ENCODE measurements at places on chromosomes 3 and 15. TPM values are rescaled to one million over a fixed set of nuclear protein-coding genes. Genes with fewer than 3 reads are reported as not detected.

NR2F2 gene
- 21.4 TPM for total RNA-seq

SATB1 gene
- total RNA-seq: 70.8 TPM

KBTBD13 gene
- total RNA-seq: 0.06 TPM

CNTN3 gene
- total RNA-seq: 28.5 TPM

WDR72 gene
- 0.10 TPM for total RNA-seq

SPTSSB gene
- 1.9 TPM for total RNA-seq

BCHE gene
- total RNA-seq: 41.0 TPM

CHRNA3 gene
- total RNA-seq: 4.5 TPM

- DNase-seq: peak; percentile 69
Observed at GRCh38 chr3:183698318-183698751, 738 bp downstream of the YEATS2 start.

GRCh38 chr15:56654624-56655023 lies 78.7 kb downstream of the ZNF280D start:
- DNase-seq: no peak

- DNase-seq: no peak
Observed at GRCh38 chr3:183349421-183350157, 78.8 kb downstream of the MCF2L2 start.

DNA sequence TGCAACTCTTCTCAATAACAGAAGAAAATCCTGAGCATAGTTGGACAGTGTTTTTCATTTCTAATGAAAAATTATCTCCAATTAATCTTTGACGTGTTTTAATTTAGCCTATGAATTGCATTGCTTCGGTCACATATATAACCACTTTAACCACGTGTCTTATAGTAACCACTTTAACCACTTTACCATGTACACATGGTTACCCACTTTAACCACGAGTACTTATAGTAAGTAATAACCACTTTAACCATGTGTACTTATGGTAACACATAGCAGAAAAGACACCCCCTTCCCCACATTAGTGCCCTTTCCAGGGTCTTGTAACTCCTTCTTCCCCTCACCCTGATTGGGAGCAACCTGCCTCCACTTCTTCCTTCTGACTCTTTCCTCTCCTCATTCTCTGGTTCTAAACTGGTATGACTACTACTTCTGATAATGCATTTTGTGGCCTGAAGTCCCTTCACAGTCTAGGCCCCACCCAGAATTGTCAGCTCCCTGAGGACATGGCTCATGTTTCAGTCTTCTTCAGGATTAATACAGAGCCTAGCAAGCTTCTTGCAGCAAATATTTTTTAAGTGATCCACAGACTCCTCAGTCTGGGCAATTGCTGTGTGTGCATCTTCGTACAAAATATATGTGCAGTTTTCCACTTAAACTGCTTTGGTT lies 25.0 kb downstream of the SLC7A14 start:
- no peak for DNase-seq

- no peak for DNase-seq
Observed at GRCh38 chr3:112699436-112699978, 58.6 kb upstream of the CCDC80 start.

- no peak for DNase-seq
Observed at GRCh38 chr3:103025880-103026279, 591.1 kb downstream of the ZPLD1 start.

DNA sequence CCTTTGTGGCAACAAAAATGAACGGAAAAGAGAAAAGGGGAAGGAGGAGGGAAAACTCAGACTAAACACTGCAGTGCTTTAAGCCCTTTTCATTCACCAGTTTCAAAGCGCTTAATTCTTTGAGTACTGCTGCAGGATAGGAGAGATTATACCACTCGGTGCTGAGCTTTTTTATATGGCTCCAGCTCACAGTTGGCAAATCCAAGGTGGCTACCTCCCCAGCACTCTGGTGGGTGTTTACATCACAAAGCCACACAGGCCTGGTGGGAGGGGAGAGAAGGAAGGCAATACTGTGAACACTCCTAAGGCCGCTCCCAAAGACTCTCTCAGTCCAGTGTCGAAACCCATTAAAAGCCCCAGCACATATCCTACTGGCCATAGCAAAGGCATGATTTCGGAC lies 191.4 kb downstream of the STT3B start:
- no peak for DNase-seq

GRCh38 chr3:170701696-170702678 lies 116.1 kb upstream of the SLC7A14 start:
- DNase-seq: no peak

DNA sequence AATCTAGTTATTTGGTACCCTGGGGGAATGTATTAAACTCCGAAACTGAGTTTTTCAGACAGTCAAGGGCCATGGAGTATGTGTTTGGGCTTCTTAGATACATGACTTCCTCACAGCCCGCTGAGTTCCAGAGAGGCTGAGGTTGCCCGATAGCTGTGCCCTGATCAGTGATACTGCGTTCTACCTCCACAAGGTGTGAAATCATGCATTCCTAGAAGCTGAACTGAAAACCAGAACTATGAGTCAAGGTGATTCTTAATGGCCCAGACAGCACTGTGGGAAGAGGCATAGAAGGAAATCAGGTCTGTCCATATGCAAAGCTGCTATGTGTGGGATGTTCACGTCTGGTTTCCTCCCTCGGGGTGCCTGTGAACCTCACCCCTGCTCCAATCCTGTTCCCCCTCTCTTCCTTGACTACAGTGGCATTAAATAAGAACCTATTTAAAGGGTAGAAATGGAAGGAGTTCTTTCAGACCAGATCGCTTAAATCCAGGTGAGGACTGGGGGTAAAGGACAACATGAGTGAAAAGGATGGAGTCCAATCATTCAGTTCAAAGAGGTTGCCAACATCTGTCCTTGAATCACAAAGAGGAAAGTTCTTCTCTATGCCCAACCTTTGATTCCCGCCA lies 74.3 kb downstream of the MYO1E start:
- DNase-seq: no peak

- DNase-seq: no peak
Observed at GRCh38 chr3:43764471-43764870, 73.7 kb downstream of the ABHD5 start.

GRCh38 chr15:42018306-42019224 lies 2.3 kb downstream of the PLA2G4E start:
- no peak for DNase-seq

Measured in spinal cord (tissue), 10 donors.